ENCODE measurements at places on chromosomes 6 and 20.

DNA sequence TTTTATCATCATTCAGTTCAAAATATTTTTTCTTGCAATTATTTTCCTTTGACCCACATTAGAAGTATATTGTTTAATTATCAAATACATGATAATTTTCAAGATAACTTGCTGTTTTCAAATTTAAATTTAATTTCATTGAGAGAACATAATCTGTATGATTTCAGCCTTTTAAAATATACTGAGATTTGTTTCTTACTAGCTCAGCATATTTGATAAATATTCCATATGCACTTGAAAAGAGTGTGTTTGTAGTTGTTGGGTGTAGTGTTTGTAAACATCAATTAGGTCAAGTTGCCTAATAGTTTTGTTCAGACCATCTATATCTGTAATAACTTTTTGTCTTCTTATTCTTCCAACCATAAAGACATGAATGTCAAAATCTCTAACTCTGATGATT lies 19.0 kb upstream of the RFX6 start:
- DNase-seq = no peak

- DNase-seq = no peak
These were observed 434.1 kb upstream of the MMS22L start for GRCh38 chr6:97717086-97717485.

GRCh38 chr6:79064635-79065034 lies 13.4 kb downstream of the PHIP start:
- no peak for DNase-seq

GRCh38 chr6:147949981-147950622 lies 392.5 kb upstream of the SASH1 start:
- DNase-seq = no peak

GRCh38 chr6:113813142-113813541 lies 44.0 kb upstream of the MARCKS start:
- no peak for DNase-seq

DNA sequence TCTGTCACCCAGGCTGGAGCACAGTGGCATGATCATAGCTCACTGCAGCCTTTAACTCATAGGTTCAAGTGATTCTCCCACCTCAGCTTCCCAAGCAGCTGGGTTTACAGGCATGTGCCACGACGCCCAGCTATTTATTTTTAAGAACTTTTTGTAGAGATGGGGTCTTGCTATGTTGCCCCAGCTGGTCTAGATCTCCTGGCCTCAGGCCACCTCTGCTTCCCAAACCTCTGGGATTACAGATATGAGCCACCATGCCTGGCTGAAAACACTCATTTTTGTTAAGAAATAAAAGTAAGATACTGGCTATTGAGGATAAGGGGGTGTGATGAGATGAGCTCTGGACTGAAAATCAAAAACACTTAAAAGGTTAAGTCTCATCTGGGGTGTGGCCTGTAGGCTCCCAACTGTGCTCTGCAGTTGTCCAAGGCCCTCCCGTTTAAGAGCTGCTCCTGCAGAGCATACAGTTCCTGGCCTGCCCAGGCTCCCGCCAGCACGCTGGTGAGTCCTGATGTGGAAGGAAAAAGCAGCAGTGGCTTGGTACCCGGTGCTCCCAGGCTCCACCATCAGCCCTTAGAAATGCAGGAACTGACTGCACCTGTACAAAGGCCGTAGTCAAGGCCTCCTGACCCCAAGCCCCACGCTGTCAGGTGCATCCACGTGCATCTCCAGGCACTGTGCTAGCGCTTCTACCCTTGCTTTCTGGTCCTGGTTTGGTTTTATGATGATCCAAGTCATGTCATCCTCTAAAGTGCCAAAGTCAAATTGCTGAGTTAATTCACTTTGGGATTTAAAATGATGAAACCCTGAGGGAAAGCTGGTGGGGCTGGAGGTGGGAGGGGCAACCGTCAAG lies 111.5 kb downstream of the TMEM242 start:
- DNase-seq = no peak

Measured in activated T-cell treated with anti-CD3 and anti-CD28 coated beads, Interleukin-2, amount 50 U/mL, for 48 hours (primary cell).